Stimulated activated CD8-positive, alpha-beta memory T cell treated with anti-CD3 and anti-CD28 coated beads, Interleukin-7, amount 100 ng/mL, for 48 hours (primary cell): ENCODE measurements at places on chromosomes 5 and 9.

DNA sequence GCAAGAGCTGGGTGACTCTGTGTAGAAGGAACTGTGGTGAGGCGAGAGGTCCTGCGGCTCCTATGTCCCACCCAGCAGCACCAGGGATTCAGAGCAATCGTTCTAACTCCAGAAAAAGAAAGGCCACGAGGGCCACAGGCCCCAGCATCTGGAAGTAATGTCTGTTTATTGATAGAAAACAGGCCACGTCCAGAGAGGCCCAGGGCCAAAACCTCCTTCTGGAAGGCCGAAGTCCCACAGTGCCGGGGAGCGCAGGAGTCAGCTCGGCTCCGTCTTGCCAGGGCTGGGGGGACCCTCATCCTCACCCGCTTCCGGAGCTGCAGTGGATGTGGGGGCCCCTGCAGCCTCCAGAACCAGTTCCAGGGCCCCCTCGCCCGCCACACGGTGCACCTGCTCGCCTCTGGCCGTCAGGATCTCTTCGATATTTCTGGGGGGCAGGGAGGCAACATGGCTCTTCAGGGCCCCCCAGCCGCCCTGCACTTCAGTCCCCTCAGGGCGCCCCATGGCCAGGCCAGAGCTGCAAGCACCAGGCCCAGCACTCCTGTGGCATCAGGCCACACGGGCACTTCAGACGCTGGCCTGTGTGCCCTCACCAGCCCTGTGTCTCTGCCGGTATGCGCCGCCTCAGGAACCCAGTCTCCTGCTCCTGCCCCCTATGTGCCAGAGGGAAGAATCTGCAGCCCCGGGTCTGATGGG, 1.6 kb downstream of the DNLZ start:
- DNase-seq = no peak

DNA sequence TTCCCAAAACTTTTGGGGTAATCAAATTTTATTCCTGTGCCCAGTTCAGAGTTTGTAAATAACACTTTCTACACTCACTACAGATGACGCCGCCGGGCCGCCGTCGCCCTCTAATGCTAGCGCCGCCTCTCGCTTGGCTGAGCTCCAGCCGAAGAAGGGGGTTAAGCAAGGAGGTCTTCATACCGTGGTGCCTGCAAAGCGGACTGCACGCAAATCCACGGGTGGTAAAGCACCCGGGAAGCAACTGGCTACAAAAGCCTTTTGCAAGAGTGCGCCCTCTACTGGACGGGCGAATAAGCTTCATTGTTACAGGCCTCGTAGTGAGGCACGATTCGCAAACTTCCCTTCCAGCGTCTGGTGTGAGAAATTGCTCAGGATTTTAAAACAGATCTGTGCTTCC, 280.4 kb downstream of the MEF2C start:
- no peak for DNase-seq

DNA sequence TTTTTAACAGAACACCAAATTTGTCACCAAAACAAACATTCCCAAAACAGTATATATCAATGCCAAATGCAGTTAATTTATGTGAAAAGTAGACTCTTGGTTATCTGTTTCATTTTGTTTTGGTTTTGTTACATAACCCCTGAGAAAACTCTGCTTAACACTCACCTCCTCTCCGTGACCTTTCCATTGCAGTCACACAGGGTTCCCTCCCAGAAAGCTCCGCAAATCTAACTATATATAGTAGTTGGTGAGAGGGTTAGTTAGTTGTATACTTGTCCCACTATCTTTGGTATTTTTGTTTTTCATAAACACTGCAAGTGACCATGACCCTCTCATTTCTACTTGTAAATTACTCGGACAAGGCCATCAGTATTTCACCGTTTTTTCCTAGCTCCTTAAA, 25.5 kb downstream of the NFIB start:
- DNase-seq = no peak

DNA sequence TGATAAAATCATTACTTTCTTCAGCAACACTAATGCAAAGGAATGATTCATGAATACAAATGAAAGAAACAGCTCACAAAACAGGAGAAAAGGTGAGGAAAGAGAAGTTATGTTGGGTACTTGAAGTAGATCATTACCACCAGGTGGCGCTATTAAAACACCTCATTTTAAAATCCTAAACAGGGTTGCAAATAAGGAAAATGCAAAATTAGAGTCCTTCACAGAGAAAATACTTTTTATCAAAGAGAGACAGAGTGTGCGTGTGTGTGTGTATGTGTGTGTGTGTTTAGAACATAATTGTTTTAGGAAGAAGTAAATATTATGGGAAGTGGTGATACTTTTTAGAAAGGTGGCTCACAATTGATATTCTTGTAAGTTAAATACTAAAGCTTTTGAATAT, 49.5 kb upstream of the CD180 start:
- no peak for DNase-seq

GRCh38 chr5:22495016-22495720, 358.0 kb downstream of the CDH12 start:
- DNase-seq = no peak

- DNase-seq = peak; percentile 84
Measured at GRCh38 chr5:60699609-60700415, at the start of gene DEPDC1B. Gene DEPDC1B, minus strand, starts transcription at chr5:60700166. Its CDS starts 73 bp downstream, at chr5:60700093.

- no peak for DNase-seq
Measured at GRCh38 chr5:127856292-127856691, 153.1 kb downstream of the CCDC192 start.

GRCh38 chr5:96880444-96881164, 4.3 kb downstream of the ERAP2 start:
- no peak for DNase-seq

GRCh38 chr5:72783354-72783753, 33.1 kb upstream of the TNPO1 start:
- no peak for DNase-seq

GRCh38 chr9:14400658-14400995, 86.7 kb upstream of the NFIB start:
- no peak for DNase-seq

GRCh38 chr5:9160747-9161146, 385.1 kb downstream of the SEMA5A start:
- DNase-seq = no peak

DNA sequence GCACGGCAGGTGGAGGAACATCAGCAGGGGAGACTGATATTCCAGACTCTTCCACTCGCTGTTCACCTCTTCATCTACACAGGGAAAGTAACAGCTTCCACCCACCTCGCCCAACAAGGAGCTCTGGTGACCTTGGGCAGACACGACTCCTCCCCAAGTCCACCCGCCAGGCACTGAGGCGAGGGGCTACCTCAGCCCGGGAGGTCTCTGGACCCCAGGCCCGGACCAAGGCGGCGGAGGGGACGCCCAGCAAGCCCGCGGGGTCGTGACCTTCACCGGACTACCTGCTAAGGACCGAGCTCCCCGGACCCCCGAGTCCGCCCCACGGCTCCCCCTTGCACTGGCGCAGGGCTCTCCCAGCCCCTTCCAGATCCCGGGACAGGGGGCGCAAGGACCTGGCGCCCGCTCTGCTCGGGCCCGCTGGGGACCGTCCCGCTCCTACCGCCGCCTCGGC, 70.2 kb upstream of the LPCAT1 start:
- no peak for DNase-seq

DNA sequence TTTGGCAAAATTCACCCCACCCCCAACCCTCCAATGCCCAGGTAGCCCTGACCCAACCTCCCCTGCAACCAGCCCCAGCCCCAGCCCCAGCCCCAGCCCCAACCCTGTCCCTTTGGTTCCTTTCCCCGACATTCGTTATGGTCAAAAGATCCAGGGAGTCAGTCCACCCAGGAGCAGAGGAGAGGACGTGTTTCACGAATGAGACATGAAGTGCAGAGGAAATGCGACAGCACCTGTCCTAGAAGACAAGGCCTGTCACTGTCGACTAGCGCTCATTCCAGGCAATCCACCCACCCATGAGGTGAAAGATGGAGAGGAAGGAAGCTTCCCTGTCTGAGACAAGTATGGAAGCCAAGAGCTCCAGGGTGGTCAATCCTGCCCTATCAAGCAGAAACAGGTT, 485.0 kb downstream of the SPATA31A7 start:
- DNase-seq = no peak

- peak; percentile 77 for DNase-seq
Measured at GRCh38 chr5:151151793-151152192, 5.8 kb downstream of the ANXA6 start.

GRCh38 chr5:43225649-43226245, 33.7 kb downstream of the NIM1K start:
- DNase-seq = no peak

- DNase-seq = no peak
Measured at GRCh38 chr9:15606643-15607472, 54.0 kb downstream of the CCDC171 start.

- no peak for DNase-seq
Measured at GRCh38 chr5:33297760-33298216, 143.0 kb upstream of the TARS1 start.

GRCh38 chr5:171956314-171956713, 50.1 kb downstream of the FBXW11 start:
- DNase-seq = no peak

DNA sequence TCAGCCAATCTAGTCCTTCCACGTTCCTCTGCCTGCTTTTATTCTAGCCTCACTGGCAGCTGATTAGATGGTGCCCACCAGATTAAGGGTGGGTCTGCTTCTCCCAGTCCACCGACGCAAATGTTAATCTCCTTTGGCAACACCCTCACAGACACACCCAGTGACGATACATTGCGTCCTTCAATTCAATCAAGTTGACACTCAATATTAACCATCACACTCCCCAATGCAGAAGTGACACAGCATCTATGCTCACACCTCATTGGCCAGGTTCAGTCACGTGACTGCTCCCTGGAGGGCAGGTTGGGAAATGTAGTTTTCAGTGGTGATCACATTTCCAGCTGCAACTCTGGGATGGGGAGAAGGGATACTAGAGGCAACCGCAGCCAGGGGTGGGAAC, 13.0 kb downstream of the SUSD3 start:
- DNase-seq = no peak

DNA sequence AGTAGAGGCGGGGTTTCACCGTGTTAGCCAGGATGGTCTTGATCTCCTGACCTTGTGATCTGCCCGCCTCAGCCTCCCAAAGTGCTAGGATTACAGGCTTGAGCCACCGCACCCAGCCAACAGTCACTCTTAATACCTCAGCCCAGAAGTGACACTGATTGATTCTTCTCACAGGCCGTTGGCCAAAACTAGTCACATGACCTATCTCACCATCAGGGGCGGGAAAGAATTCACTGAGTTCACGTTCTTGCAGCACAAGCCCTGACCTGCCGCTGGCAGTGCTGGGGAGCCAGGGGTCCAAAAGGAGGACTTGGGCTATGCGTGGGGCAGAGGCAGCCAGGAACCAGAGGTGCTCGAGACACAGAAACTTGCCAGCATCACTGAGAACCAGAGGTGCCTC, 55.0 kb upstream of the CPLX2 start:
- DNase-seq = no peak

DNA sequence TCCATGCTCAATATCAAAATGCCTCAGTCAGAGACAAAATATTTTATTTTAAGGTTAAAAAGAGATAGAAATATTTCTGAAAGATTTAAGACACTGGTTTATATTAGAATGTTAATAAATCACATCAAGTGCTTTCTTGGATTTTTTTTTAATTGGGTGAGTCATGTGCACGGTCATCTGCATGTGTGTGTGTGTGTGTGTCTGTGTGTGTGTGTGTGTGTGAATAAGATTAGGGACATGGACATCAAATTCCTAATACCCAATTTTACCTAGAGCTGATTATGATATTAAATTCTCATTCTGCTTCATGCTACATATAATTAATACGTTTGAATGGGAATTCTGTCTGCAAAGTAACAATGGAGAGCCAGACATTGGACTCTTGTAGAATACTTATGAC, 122.9 kb downstream of the BASP1 start:
- no peak for DNase-seq

DNA sequence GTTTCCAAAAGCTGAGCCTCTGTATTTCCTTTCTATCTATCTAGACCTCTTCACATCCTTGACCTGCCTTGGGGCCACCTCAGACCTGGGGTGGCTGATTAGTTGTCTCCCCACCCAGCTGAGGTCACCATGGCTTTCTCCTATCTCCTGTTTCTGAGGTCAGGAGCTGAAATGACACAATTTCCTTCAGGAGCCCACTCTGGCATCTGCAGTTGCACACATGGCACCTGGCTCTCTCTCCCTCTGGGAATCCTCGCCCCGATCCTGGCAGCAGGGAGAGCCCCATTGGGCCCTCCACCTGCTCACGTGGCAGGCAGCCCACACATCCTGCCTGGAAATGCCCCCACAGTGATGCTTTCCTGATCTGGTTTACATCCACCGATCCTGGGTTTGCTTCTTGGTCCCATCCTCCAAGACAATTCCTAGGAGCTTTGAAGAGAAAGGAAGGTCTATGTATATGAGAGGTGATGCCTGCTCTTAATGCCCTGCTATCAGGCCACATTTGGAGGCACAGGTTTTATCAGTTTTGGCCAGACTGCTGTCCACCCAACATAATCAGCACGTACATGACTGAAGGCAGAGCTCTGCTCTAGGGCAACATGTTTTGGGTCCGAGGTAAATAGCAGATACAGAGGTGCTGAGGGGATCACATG, 53.7 kb downstream of the MARCHF3 start:
- DNase-seq = no peak

DNA sequence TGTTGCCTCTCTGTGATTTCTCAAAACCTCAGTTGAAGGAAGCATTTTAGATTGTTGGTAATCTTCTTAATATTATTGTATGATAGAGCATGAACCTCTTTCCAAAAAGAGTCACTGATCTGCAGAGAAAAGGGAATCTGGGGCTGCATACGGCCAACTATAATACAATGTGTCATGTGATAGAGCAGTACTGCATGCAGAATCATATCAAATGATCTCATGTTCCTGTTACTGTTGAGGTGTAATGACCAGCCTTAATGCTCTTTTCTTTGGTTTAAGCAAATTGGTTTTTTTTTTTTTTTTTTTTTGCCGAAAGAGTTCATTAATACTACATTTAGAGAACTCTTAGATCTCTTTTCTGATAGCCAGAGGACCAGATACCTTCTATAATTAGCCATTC, 12.9 kb upstream of the MSMP start:
- no peak for DNase-seq

- DNase-seq = no peak
Measured at GRCh38 chr9:83367326-83367725, 170.9 kb downstream of the FRMD3 start.

DNA sequence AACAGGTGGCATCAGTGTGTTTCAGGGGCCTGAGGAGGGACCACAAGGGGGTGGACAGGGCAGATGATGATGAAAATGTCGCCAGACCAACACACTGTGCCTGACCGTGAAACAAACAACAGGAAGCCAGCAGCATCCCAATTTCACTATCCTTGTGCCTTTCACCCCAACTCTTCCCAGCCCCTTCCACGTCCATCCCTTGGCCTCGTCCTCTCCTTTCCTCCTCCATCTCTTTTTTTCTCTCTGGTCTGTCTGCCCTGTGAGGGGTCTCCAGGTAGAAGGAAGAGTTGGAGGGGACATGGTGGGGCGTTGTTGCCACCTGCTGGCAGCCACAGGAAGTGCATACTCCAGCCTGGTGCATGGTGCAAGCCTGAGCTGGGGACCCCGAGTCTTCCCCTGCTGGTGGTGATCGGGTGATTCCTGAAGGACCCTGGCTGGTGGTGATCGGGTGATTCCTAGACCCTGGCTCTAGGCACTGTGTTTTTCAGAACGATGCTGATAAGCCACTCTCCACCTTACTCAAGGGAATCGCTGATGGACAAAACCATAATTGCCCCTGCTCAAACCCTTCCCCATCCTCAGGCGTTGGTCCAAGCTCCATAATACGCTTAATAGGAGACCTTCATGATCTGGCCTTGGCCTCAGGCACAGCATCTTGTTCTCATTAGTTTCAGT, 21.7 kb upstream of the NSD1 start:
- DNase-seq = peak; percentile 40

GRCh38 chr9:114733816-114734215, 51.8 kb upstream of the TEX48 start:
- no peak for DNase-seq
